HCEC 1CT (cell line): ENCODE measurements at places on chromosomes 7 and 10.

DNA sequence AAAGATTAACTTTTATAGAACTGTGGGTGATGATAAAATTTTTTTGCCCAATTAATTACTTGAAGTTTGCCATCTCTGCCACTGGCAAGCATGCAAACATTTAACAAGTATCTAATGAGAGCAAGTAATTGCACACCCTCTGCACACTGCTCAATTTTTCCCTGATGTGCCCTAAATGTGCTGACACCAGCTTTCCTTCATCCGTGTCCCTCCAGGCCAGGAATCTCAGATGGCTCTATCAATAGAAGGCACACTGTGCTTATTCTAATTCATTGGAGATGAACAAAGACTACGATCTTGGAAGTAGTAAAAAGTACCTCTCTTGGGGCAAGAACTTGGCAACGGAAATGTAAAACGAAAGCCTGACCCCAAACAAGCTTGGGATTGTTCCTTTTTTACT is 212.1 kb downstream of the GPR37 start:
- DNase-seq: no peak

DNA sequence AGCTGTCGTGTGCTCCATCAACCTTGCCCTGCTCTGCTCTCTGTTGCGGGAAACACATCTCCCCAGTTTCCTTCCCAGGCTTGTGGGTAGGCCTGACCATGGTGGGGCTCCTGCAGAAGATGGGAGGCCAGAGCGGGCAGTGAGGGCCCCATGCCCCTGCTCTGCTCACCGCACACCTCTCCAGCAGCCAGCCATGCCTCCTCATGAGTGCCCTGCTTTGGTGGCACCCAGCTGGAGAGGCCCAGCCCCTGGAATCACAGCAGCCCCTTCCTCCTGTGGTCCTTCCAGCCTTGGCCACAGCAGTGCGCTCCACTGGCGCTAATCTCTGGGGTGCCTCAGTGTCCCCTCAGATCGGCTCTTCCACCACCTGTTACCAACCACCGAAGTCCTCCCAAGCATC is 4.2 kb upstream of the OPN4 start:
- DNase-seq: no peak

- no peak for DNase-seq
Measured at GRCh38 chr7:3909128-3909527, 608.1 kb downstream of the SDK1 start.

DNA sequence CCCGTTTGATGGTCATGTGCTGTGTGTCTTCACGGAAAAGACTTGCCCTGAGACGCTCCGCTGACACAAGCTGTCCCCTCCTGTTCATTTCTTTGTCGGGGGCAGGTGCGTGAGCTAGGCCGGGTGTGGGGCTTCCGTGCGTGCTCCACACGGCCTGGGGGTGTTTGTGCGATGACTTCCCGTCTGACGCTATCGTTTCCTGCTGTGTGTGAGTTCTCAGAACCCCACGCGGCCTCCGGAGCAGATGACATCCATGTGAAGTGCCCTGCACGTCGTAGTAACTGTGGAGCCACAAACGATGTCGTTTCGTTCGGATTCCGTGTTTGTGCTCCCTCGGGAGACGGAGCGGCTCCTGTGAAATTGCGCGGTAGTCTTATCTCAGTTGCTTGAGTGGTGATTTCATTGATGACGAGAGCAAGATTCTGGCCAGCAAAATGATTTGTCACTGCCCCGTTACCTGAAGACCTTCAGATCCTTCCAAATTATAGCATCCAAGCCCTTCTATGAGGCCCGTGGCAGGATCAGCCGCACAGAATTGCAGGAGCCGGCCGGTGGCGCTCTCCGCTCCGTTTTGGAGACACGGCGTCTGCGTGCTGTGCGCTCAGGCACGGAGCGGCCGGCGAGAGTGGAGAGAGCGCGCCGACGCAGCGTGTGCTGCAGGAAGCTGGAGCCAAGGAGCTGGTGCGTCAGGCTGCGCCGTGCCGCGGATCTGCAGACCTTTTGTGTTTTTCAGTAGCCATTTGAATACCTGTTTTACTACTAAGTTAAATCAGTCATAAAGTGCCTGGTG is 94.9 kb downstream of the NKX6-2 start:
- no peak for DNase-seq

DNA sequence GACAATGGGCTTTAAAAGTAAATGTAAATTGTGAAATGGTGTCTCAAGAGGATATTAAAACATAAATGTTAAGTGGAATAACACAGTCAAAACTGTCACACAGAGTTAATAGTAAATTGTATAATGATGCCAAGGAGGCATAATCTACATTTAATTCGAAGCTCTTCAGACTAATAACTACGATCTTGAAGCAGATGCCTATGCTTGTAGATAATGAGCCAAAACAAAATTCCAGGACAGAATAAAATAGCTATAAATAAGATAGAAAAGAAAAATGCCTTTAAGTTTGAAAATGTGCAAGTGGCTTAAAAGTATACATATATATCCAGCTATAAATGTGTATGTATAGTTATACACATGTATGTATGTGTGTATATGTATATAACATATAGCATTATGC is 17.5 kb downstream of the TWIST1 start:
- no peak for DNase-seq

GRCh38 chr10:114257498-114257897 is 18.4 kb downstream of the VWA2 start:
- no peak for DNase-seq

GRCh38 chr7:143305423-143306070 is 10.4 kb upstream of the CLCN1 start:
- peak; percentile 29 for DNase-seq

DNA sequence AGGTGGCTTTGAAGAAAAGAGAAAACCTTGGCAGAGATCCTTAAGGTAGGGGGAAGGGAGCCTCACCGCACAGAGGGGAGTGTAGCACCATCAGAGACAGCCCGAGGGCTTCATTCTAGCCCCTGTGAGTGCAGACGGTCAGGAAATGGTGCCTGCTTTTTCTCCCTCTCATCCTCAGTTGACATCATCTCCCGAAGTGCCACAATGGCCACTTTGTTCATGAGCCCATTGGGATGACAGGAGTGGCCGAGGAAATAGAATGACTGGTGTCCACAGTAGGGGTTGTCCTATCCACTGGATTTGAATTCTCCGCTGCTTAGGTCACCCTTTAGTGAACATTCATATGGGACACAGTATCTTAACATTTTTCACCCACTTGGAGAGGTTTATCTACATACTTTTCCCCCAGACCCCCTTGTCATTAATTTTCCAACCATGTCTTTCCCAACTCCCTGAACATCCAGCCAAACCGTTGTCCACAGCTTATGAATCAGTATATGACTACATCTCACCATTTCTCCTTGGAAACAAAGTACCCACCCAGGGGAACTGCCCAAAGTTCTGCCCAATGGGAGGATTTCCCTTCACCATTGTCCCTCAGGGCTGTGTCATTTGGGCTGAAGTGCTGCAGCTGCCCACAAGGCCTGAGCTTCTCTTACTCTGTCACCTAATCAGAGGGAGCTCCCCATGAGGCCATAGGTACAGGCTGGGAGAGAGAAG is 108.8 kb downstream of the ADCY1 start:
- DNase-seq: no peak

- peak; percentile 16 for DNase-seq
Measured at GRCh38 chr10:112446055-112446854, 459 bp downstream of the ZDHHC6 start.

DNA sequence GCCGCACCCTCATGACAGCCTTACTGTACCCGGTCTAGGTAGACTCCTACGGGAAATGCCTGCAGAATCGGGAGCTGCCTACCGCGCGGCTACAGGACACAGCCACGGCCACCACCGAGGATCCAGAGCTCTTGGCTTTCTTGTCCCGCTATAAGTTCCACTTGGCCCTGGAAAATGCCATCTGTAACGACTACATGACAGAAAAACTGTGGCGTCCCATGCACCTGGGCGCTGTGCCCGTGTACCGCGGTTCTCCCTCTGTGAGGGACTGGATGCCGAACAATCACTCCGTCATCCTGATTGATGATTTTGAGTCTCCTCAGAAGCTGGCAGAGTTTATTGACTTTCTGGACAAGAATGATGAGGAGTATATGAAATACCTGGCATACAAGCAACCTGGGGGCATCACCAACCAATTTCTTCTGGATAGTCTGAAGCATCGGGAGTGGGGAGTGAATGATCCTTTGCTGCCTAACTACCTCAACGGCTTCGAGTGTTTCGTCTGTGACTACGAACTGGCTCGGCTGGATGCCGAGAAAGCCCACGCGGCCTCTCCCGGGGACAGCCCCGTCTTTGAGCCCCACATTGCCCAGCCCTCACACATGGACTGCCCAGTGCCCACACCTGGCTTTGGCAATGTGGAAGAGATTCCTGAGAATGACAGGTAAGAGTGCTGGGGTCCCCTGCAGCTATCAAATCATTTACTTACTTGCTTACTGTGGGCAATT is 8.5 kb upstream of the CHCHD1 start:
- no peak for DNase-seq

DNA sequence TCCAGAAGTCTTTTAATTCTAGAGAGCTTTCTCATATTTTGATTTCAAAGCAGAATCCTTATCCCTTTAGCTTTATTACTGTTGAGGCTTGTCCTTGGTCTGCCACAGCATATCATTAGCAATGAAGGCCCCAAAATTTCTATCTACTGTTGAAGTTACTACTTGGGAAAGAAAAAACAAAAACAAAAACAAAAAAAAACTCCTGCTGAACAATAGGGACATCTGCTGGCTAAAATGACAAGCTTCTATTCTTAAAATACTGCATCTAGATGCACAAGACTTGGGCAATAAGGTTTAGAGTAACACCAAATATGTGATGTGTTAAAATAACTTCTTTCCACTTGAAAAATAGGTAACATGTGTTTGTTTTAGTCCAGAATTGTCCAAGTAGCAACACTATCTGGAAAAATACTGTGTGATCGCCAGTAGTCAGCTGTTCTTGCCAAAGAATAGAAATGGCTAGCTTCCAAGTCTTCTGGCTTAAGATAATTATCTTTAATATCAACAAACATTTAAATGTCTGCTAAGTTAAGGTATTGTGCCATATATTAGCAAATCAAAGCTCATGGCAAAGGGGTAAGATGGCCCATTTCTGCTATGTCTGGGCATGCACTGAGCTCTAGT is 3.8 kb upstream of the DMTF1 start:
- peak; percentile 45 for DNase-seq

DNA sequence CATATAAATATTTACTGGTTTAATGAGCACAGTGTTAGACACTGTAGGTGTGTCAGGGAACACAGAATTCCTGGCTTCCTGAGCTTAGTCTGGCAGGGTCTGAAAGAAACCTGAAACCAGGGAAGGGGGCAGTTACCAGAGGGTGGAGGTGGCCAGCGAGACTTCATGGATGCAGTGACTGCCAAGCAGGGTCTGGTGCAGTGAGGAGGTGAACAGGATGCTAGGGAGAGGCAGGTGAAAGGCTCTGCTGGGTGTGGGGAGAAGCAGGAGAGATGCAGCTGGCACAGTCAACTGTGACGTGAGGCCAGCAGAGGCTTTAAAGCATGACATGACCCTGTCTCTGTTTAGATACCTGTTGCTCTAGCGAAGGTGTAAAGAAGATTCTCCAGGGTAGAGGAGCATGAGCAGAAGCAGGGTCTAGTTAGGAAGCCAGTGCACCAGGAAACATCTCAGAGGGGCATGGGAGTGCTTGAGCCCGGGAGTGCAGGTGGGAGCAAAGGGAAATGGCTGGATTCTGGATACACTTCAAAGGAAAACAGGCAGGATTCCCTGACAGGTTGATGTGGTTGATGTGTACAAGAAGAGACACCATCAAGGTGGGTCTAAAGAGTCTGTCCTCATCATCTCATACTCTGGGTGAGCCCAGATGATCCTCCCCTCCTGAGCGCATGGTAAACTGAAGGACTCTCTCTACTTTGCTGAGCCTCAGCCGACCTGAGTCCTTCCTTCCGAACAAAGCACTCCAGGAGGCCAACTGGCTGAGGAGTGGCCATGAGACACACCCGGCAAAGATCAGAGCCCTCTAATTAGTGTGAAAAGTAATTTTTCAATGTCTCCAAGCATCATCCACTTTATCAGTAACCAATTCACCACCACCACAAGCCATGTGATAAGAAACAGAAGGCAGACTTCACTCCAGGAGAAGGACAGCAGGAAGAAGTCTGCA is 186.8 kb downstream of the COBL start:
- DNase-seq: no peak

DNA sequence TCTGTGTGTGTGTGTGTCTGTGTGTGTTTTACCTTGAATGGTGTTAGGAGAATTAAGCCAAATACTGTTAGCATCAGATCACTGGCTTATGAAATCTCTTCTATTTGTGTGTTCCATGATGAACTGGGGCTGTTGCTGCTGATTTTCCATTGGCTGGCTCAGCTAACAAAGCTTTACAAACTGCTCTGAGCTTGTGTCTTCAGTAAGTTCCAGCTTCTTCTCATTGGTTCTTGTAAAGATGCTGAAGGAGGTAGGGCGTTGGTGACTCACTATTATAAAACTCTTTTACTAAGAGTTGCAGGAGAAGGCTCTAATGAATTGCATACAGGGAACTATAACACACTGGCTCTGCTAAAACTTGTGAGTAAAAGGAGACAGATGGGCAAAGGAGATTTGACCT is 136.4 kb upstream of the PRKCQ start:
- peak; percentile 50 for DNase-seq

GRCh38 chr10:30929901-30930520 is 101.7 kb downstream of the ZNF438 start:
- no peak for DNase-seq

DNA sequence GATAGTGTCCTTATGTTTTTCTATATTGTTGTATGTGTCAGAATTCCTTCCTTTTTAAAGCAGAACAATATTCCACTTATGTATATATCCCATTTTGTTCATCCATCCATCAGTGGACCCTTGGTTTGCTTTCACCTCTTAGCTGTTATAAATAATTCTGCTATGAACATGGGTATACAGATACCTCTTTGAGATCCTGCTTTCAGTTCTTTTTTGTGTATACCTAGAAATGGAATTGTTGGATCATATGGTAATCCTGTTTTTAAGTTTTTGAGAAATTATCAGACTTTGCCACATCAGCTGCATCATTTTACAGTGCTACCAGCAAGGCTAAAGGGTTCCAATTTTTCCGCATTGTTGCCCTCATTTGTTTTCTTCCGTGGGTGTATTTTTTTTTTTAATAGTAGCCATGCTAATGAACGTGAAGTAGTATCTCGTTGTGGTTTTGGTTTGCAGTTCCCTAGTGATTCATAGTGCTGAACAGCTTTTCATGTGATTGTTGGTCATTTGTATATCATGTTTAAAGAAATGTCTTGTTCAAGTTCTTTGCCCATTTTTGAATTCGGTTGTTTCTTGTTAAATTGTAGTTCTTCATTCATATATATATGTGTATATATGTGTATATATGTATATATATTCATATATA is 87.8 kb downstream of the LCOR start:
- DNase-seq: no peak

DNA sequence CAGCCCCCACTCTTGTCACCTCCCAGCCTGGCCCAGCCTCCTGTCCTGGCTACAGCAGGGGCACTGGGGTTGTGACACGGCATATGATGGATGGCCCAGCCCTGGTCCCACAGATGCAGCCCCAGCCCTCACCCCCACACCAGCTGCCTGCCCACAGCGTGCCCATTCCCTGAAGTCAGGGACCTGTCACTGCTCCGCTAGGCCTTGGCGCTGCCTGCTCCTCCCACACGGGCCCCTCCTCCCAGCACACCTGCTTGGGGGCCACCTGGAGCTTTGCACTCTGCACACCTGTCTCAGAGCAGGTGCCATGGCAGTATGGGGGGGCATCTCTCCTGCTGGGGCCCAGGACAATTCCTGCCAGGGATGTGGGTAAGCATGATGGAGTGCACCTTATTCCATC is 3.5 kb downstream of the GCK start:
- DNase-seq: no peak
